ENCODE measurements at places on chromosomes 11 and 22.

- no peak for DNase-seq
Observed at GRCh38 chr11:6599449-6599848, 4.0 kb downstream of the RRP8 start.

GRCh38 chr11:10973416-10973815, 115.6 kb upstream of the ZBED5 start:
- DNase-seq: no peak

DNA sequence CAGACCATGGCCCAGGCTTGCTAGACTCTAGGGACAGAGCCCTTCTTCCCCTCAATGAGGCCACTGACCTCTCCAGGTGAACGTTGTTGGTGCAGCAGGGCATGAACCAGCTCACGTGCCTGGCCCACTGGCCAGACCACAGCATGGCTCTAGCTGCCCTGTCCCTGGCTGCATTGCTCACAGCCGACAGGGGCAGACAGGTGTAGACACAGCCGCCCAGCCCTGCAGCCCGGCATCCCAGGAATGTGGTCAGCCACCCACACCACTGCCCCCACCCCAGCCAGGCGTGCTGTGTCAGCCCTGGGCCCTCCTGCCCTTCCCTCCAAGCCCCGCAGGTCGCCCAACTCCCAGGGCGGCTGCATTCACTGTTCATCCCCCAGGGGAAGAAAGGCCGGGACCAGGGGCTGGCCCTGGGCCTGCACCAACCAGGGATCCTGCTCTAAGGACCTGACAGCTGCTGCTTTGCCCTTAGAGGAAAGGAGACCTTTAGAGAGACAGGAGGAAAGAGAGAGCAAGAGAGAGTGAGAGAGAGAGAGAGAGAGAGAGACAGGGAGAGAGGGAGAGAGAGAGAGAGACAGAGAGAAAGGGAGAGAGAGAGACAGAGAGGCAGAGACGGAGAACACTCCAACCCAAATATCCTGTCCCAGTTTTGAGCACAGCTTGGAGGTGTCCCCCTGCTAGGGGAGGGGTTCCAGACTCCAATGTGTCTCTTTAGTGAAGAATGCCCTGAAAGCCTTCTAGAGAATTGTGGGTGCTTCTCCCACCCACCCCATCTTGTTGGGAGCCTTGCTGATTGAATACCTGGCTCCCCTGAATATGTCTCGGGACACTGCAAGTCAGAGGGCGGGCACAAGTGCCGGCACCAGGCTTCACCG, 44.2 kb upstream of the LINC01488 start:
- DNase-seq: peak; percentile 66

GRCh38 chr11:46242952-46243795, 34.3 kb upstream of the CREB3L1 start:
- peak; percentile 97 for DNase-seq

DNA sequence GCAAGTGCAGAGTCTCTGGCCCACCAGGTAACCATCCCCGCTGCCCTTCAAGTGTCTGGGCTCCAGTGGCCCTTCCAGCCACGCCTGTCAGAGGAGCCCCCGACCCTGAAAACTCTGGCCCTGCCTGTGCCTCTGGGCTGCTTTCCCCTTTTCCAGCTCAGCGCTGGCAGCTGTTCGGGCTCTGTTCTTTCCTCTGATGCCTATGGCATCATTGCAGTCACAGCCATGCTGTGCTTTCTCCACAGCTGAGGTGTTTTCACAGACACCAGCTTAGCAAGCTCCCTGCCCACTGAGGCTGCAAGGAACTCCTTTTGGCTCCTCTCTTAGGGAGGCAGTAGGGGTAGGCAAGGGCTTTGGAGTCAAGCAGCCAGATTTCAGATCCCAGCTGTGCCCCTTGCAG, 21.2 kb downstream of the P2RX3 start:
- DNase-seq: no peak

DNA sequence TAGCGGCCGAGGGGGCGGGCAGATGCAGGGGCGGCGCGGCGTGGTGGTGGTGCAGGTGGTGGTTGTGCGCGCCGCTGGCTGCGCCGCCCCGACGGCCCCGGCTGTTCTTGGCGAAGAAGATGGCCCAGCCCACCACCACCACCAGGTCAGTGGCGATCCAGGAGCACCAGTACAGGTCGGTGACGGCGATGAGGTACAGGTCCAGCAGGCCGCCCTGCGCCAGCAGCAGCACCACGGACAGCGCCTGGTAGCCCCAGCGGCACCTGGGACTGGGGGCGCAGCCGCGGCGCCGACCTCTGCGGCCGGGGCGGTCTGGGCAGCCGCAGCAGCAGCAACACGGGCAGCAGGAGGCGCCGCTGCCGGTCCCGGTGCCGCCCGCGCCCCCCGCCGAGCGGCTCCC, 879 bp downstream of the TMEM121B start:
- peak; percentile 14 for DNase-seq

DNA sequence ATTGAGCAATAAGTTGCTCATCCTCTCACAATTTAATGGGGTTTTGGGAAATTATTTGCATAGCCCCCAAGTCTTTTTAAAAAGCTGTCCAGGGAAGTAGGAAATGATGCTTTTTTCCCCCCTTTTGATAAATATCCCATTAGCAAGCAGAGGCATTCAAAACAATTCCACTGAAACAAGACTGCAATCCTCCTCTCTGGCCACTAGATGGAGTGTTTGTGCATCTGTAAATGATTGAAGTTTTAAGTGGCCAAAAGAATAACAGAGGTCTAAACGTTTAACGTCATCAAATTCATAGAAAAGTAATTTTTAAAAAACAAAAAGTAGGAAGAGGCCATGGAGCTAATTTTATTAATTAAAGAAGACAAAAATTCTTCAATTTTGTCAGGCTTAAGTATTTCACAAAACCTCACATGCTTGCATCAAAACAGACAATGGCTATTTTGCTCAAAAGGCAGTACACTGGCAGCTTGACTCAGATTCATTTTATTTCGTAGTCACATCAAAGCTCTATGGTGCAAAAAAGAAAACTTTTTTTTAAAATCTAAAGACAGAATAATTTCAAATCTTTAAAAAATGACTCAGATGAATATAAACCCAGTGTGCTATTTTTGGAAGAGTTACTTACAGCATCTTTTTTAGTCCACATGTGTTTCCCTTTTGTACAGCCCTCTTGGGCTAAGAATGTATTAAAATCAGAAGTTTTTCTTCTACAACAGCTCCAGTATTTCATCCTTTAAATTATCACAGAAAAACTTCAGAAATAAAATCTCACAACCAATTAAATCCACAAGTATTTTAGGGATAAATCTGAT, 17.8 kb downstream of the CHORDC1 start:
- DNase-seq: peak; percentile 53

- no peak for DNase-seq
Observed at GRCh38 chr22:19036523-19037273, 85.5 kb downstream of the DGCR2 start.

DNA sequence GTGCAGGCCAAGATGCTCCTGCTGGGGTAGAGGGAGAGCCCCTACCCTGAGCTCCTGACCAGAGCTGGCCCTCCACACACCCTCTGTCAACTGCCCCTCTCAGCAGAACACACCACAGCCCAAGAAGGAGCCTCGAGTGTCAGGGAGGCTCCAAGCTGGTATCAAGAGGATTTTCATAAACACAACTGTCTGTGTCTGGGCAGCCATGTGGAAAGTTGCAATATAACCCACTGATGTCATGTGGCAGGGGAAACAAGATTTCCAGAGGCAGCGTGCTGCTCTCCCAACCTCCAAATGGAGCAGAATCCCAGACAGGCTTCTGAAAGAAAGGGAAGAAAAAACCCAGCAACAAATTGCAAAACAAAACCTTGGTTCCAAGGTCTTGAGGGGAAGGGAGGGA, 569.9 kb downstream of the BUD13 start:
- no peak for DNase-seq

DNA sequence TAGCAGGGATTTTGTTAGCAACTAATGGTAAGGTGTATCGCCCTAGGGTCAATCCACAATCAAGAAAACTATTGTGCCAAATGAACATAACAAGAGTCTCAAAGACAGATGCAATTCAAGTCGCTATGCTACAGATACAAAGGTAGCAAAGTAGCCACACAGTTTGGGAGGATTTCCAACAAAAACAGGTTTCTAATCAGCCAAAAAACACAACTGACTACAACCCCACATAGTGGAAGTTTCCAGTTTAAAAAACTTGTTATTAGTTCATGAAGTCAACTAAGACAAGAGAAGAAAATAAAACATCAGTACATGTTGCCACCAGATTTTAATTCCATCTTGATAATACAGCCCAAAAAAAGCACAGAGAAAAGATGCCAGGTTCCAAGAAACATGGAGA, 38.0 kb downstream of the MYH9 start:
- DNase-seq: no peak

DNA sequence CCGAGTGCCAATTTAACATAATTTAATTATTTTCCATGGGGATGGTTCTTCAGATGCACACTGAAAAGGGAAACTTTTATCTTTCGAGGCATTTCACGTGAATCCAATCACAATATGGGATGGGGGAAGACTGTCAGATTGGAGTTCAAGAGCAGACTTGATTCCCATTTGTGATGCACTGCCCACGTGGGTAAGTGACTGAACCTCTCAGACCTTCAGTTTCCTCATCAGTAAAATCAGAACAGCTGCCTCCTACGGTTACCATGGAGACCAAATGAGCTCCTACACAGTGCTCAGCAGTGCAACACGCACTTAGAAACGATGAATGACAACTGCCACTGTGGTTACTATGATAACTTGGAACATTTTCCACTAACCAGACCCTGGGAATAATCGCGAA, 21.7 kb downstream of the KIAA0930 start:
- DNase-seq: no peak

DNA sequence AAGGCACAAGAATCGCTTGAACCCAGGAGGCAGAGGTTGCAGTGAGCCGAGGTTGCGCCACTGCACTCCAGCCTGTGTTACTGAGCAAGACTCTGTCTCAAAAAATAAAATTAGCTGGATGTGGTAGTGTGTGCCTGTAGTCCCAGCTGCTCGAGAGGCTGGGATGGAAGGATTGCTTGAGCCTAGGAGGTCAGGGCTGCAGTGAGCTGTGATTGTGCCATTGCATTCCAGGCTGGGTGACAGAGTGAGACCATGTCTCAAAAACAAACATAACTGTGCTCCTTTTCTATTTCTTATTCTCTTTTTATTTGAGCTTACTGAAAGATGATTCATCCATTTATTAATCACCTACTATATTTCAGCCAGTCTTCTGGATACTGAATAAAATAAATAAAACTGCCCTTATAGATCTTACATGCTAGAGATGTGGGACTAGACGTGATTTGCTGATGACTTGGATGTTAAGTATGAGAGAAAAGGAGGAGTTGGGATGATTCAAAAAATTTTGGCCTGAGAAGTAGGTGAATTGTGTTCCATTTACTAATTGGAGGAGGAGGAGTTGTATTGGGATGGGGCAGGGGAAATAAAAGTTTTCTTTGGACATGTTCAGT, 18.0 kb downstream of the PAAF1 start:
- peak; percentile 60 for DNase-seq

DNA sequence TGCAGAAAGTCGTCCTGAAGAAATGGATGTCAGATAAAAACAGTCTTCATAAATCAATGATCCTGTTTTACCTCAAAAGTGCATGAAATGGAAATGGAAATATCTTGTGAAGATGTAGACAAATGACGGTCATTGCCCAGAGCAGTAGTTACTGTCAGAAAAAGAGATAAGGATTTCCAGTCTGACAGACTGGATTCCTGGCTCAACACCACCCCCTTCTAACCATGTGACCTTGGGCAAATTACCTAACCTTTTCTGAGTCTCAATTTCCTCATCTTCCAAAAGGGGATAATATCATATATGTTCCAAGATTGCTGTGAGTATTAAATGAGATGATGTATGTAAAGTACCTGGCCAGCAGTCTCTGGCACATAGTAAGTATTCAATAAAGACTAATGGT, 32.9 kb upstream of the EHF start:
- no peak for DNase-seq

DNA sequence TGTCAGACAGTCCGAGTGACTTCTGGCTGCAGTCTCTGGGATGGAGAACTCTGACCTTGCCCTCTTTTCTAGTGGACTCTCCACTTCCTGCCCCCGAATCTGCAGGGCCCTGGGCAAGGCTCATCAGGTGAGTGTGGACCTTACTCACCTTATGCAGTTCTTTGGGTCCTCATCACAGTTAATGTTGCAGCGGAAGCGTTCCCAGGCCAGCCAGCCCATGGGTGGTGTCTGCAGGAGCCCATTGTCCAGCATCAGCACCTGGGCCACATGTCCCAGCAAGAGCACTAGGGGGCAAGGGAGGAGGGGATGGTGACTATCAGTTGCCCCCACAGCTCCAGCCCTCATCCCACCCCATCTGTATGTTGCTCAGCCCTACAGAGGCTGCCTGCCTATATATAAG, 2.3 kb downstream of the NAGA start:
- no peak for DNase-seq

DNA sequence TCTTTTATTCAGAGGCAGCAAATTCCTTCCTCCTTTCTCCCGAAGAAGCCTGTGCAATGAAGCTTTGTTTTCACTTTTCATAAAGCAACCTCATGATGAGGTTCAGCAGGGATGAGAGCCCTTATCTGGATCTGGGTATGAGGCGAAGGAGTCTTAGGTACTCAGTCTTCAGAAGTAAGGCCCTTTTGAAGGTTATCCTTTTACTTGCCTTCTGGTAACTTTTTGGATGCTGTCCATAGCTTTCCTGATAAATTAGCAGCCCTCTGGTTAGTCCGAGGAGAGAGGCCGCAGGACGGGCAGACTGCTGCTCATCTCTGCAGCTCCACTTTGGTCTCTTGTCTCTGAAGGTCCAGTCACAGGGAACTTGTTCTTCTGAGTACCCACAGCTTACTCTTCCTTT, 1.1 kb downstream of the TRIM22 start:
- DNase-seq: no peak

DNA sequence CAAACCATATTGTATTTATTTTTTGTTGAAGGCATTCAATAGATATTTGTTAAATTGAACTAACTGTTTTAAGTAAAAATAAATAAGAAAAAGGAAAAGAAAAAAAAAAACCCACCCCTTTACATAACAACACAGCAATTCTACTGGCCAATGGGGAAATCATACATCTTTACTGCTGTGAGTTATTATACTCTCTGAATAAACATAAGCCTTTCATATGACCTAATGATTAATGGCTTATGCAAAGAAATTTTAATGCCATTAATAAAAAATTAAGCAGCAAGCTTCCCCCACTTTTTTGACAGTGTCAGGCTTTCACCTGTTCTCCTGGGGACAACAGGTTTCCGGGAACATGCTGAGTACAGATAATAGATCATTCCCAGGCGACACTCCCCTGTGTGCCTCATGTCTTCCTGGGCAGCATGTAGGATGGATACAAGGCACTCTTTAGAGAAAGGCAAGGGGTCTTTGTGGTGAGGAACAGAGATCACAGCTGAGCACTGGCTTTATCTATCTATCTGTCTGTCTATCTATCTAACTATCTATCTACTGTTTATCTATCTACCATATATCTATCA, 676.0 kb downstream of the NTM start:
- DNase-seq: no peak

- no peak for DNase-seq
Observed at GRCh38 chr11:32402836-32403235, 32.5 kb downstream of the WT1 start.

- DNase-seq: no peak
Observed at GRCh38 chr11:2813141-2813908, 72.2 kb downstream of the CDKN1C start.

- DNase-seq: peak; percentile 58
Observed at GRCh38 chr11:19889531-19889930, 176.9 kb downstream of the NAV2 start.
